ENCODE measurements at places on chromosomes 11 and 22.

DNA sequence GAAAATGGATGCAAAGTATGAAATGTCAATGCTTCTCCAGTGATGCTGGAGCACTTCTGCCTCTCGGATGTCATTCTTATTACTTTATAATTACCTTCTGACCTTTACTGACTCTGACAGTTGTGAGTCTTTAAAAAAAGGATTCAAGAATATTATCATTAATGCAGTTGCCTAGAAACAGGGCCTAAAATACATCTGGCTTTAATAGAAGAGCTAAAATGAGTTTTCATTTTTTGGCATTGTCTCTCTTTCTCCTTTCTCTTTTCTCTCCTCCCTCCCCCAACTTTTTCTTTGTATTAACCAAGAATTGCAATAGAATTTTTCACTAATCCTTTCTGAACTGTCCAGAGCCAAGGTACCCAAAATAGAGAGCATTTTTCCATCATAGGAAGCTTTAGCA is 45.9 kb downstream of the FDX1 start:
- DNase-seq: no peak

GRCh38 chr22:44755417-44755816 is 3.0 kb downstream of the ARHGAP8 start:
- no peak for DNase-seq

DNA sequence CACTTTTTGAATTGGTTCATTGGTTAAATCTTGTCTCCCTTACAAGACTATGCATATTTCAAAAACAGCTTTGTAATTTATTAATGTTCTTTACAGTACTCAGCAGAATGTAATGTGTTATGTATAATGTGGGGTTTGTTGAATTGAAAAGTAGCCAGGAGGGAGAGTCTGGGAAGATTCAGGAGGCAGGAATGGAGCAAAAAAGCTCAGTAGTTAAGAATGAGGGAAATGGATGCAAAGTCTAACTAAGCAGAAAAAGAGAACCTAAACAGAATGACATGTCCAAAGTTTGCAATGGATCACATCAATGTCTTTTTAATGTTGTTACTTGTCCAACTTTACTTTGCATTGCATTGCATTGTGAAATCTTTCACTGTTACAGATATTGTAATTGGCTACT is 86.5 kb upstream of the CARD18 start:
- DNase-seq: no peak

DNA sequence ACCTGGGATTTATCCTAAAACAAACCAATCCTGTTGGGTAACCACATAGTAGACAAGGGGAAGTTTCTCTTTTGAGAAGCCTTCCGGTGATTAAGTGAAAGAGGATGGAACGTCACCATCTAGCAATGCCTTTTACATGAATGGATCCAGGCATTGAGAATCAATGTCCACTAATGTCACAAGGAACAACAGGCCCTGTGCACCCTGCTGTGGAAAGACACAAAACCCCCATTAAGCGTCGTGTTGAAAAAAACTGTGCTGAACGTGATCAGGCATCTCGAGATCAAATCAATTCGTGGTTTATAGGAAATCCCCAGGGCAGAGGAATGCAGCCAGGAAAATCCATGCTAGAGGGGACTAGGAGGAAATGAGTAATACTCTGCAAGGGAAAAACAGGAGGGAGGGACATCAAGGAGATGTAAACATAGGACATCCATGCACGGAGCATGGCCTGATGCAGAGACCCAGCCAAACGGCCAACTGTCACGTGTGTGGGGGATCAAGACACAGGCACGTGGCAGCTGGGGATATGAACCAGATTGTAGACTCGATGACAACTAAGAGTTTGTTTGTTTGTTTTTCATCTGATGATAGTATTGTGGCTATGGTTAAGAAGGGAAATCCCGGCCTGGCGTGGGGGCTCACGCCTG is 38.6 kb upstream of the CARS1 start:
- no peak for DNase-seq

GRCh38 chr11:88335284-88335683 is 2.3 kb downstream of the CTSC start:
- no peak for DNase-seq

DNA sequence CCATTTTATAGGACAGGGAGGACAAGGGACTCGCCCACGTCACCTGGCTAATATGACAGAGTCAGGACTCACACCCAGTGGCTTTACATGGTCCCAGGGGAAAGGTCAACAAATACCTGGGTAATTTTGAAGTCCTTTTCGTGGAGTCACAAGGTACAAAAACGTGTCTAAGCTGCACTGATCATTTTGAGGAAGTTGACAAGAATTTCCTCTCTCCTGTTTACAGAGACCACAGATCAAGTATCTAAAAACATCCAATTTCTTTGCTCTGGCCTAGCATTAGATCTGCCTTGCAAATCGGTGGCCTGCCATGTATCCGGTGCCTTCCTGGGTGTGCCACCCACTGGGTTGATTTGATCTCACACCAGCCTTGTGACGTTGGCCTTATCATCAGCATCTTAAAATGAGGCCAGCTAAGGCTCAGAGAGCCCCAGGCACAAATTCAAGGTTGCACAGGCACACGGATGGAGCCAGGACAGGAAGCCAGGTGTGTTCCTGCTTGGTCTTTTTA is 17.6 kb downstream of the GDPD5 start:
- DNase-seq: peak; percentile 34

DNA sequence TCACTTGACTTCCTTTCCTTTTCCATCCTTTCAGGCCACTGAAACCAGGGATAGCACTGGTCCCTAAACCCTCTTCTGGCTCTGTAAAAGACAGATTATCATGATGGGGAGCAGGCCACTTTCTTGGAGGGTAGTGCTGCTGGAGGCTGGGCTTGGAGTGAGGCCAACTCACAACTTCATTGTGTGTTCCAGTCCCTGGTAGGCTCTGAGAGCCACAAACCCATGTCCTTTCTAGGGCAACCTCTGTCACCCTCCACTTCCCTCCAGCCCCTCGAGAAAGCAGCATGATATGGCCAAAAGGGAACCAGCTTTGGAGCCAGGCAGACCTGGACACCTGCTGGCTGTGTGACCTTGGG is 2.3 kb downstream of the TKFC start:
- DNase-seq: no peak

DNA sequence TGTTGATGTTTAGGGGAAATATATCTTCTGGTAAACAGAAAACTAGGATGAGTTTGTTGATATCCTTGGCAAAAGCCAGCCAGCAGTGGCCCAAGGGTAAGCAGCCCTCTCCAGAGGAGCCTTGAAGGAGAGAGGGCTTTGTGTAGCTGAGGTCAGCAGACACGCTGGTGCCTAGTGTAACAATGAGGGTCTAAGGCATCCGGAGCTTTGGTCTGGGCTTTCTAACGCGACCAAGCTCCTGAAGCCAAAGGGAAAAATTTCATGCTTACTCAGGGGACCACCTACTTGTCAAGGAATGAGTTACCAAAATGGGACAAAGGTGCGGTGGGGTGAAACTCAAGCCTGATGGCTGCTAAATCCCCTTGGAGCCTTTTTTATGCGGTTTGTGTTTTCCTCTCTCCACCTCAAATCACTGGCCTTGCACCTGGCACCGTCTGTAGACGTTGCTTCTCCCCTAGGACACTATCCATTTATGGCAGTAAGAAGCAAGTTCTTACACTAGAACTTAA is 134.9 kb downstream of the DBX1 start:
- no peak for DNase-seq

DNA sequence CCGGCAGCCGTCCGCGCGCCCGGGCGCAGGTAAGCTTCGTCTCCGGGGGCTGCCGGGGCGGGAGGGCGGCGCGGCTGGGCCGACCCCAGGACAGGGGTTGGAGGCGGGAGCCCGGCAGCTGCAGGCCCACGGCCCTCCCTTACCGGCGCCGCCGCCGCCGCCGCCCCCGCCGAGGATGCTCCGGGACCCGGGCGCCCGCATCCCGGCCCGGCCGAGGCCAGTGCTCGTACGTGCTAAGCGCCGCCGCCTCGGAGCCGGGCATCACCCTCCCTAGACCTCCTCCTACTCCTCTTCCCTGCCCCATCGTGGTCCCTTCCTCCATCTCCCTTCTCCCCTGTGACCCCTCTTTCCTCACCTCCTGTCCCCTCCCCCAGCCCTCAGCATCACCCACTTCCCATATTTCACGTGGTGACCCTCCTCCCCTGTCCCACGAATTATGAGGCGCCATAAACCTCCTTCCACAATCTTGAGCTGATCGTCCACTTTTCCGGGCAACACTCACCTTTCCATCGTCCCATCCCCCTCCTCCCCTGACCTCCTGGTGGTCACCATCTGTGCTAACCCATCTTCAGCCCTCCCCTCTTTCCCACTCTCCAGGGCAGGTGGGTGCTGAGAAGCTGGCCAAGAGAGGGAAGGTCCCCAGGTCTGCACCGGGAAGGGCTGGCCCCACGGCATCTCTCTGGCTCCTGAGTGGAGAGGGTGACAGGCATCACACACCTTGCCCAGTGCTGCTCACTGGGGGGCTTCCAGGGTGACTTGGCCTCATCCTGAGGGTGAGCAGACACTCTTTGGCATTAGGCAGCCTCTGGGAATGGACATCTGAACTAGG is 612 bp downstream of the ASPHD2 start:
- no peak for DNase-seq

DNA sequence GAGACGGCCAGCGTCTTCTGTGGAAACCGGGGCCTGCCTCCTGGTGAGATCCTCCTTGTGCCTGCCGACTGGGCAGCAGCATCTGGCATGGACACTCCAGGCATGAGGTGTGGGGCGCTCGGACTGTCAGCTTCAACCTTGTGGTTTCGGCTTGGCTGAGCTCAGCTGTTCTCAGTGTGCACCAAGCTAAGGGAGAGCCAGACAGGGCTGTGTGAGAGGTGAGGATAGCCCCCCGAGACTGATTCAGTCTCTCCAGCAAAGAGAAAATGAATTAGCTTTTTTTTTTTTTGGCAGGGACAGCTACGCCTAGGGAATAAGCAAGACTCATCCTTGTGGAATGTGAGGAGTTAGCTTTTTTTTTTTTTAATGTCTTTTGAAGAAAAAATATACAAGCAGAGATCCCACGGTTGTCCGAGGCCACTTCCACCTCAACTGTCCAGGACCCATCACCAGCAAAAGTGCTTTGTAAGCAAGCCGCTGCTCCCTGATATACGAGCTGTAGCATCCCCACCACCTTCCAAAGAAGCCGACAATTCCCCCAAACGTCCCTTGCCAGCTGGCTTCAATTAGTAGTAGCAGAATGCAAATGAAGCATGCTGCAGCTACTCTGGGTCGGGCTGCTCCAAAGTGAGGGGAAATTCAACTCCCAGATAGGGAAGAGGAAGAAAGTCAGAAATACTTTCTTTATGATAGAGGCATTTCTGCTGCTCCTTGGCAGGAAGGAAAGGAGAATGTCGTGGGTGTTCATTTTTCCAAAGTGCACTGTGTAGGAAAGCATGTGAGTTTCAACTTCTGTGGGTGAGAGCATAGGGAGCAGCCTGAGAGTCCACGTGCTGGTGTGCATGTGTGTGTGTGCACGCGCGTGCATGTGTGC is 9.7 kb upstream of the THY1 start:
- no peak for DNase-seq

DNA sequence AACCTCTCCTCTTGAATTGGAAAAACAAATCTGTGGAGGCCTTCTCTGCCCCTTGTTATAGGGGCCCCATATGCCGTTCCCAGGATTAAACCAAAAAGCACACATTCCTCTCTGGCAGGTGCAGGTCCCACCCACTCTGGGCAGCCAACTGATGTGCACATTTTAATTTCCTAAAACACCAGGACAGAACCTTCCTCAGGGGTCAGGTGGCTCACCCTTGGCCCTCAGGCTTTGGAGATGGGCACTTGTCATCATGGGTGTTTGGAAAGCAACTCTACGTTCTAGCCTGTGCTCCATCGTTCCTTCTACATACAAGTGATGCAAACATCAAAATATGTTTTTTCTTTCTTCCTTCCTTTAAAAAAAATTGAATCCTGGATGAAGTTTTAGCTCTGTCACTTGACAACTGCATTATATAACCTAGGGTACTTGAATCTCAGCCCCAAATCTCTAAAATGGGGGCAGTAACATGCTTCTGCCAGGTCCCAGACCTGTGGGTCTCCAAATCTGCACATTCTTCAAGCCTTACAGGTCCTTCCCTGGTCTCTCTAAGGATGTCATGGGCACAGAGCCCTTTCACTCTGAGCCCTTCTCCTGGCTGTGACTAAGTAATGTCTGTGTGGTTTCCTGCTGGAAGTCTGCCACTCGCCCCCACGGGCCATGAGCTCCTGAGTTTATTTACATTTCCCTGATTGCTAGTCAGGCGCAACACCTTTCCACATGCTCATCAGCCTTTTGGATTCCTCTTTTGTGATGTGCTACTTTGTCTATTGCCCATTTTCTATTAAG is 43.8 kb downstream of the KCNQ1OT1 start:
- DNase-seq: no peak

- no peak for DNase-seq
Measured at GRCh38 chr11:9708544-9708943, 44.7 kb downstream of the SWAP70 start.

GRCh38 chr11:44793350-44794090 is 66.8 kb downstream of the TSPAN18 start:
- DNase-seq: no peak

GRCh38 chr22:23119494-23120414 is 22.0 kb downstream of the RSPH14 start:
- DNase-seq: peak; percentile 24

DNA sequence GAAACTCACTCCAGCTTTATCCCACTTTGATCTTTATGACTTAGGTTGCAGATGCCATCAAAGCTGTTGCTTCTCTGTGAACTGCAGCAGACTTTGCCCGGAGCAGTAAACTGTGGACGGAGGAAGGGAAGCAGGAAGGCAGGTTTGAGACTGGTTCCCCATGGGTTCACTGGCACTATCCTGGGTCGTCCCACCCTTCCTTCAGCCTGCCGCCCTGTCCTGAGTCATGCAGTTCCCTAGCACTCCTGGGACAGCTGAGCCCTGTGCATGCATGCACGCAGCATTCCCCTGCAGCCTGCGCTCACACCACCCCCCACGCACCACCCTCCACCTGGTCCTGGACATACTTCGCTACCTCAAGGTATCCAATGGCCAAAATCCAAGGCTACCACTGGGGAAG is 23.5 kb upstream of the P2RY2 start:
- no peak for DNase-seq

DNA sequence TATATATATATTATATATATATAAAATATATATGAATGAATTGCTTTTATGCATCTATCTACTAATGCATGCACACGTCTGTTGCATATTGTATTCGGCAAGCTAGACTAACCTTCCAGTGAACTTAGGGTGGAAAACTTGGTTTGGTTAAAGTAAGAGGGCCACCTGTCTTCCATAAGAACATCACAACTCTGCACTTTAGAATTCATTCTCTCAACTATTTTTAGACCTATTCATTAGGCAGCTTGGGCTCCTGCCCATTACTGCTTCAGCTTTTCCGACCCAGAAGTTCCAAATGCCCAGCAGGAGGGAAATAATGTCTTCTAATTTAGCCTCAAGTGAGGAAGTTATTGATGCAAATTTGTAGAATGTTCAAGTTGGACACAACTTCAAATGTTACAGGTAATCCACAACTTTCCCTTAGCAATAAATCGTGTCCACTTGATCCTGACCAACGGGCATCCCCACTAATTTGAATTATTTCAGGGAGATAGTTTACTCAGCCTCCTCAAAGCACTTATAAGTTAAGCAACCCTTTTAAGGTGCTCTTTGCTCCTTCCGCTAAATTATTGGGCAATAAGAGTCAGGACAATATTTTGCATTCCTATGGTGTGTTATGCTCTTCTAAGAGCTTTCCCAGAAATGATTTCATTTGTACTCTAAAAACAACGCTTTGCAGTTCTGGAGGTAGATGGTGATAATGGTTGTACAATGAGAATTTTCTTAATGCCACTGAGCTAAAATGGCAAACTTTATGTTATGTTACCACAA is 132.3 kb downstream of the OPCML start:
- no peak for DNase-seq

- no peak for DNase-seq
Measured at GRCh38 chr11:125953401-125953935, 7.6 kb downstream of the VSIG10L2 start.

- no peak for DNase-seq
Measured at GRCh38 chr11:87022254-87022653, 15.5 kb upstream of the TMEM135 start.

Measured in activated CD4-positive, CD25-positive, alpha-beta regulatory T cell (primary cell).